ENCODE measurements at places on chromosomes 4 and X. TPM values are rescaled to one million over a fixed set of nuclear protein-coding genes. Genes with fewer than 3 reads are reported as not detected.

- no peaks in the 10 kb centered on the region for H3K4me1 ChIP-seq
- no peaks in the 10 kb centered on the region for H3K27me3 ChIP-seq
These were observed 185.3 kb upstream of the TAPT1 start for GRCh38 chr4:16411501-16412085.

GRCh38 chr4:68348577-68348976, 1.3 kb downstream of the YTHDC1 start:
- DNase-seq, result no peak
- peak overlapping the region; percentile 87 for H3K4me3 ChIP-seq
- peaks cover 25% of the 10 kb centered on the region for H3K4me1 ChIP-seq
- peaks cover 12% of the 10 kb centered on the region for H3K36me3 ChIP-seq
- no peaks in the 10 kb centered on the region for H3K27me3 ChIP-seq

GRCh38 chrX:130176354-130176776, 4.6 kb downstream of the RAB33A start:
- no peak for DNase-seq
- H3K4me1 ChIP-seq, result peaks cover 48% of the 10 kb centered on the region
- no peak overlapping the region for H3K4me3 ChIP-seq
- peak overlapping the region; percentile 29 for H3K27ac ChIP-seq
- no peaks in the 10 kb centered on the region for H3K27me3 ChIP-seq

DNA sequence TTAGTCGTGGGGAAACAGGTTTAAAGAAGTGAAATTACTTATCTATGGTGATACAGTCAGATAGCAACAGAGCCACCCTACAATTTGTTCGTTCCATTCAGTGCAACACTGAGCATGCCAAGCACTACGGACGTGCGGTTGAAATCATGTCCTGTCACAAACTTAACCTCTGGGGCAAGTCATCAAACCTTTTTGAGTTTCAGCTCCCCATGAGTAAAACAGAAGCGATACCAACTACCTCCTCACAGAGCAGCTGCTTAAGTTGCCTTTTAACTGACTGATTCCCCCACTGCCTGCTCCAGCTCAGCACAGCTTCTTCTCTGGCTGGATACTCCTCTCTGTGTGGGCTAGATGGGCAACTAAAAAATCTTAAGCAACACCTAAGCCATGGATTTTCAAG, 36.0 kb downstream of the LHFPL1 start:
- DNase-seq, result no peak
- H3K27ac ChIP-seq, result no peak overlapping the region
- H3K27me3 ChIP-seq, result no peaks in the 10 kb centered on the region
- no peaks in the 10 kb centered on the region for H3K4me1 ChIP-seq
- no peaks in the 10 kb centered on the region for H3K36me3 ChIP-seq

DNA sequence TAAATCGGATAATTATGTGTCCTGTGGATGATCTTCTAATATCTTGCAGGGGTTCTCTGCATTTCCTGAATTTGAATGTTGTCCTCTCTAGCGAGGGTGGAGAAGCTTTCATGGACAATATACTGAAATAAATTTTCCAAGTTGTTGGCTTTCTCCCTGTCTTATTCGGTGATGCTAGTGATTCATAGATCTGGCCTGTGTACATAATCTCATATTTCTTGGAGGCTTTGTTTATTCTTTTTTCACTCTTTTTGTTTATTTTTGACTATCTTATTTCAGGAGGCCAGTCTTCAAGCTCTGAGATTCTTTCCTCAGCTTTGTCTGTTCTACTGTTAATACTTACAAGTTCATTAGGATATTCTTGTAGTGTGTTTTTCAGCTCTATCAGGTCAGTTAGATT, 20.7 kb upstream of the CLGN start:
- H3K27ac ChIP-seq, result no peak overlapping the region
- no peaks in the 10 kb centered on the region for H3K36me3 ChIP-seq
- no peak for DNase-seq
- no peaks in the 10 kb centered on the region for H3K4me1 ChIP-seq
- no peak overlapping the region for H3K4me3 ChIP-seq

- H3K4me1 ChIP-seq, result no peaks in the 10 kb centered on the region
- no peak for DNase-seq
- H3K4me3 ChIP-seq, result no peak overlapping the region
- no peaks in the 10 kb centered on the region for H3K27me3 ChIP-seq
These were observed 12.4 kb downstream of the FSTL5 start for GRCh38 chr4:162151386-162151785.

GRCh38 chr4:123623611-123624010, 227.0 kb downstream of the SPRY1 start:
- no peaks in the 10 kb centered on the region for H3K27me3 ChIP-seq
- H3K36me3 ChIP-seq, result no peaks in the 10 kb centered on the region
- no peak overlapping the region for H3K27ac ChIP-seq

DNA sequence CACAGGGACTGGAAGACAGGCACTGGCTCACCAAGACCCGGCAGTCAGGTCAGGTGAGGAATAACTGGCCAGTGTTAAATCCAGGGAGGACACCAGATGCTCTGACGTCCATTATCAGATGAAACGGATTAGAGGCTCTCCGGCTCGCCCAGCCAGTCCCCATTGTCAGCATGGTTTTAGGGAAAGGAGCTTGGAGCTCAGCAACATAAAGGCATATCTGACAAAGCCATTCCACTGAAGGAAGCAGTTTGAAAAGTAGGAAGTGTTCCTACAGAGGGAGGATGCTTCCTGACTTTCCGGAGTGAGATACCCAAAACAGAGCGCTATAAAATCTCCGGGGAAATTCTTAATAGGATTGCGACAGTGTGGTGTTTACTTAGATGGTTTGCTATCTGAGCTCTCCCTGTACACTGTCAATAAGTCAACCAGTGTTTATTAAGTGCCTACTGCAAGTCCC, 14.8 kb downstream of the NDNF start:
- DNase-seq, result no peak
- H3K4me1 ChIP-seq, result no peaks in the 10 kb centered on the region
- no peak overlapping the region for H3K4me3 ChIP-seq
- H3K27me3 ChIP-seq, result peaks cover 3% of the 10 kb centered on the region
- no peaks in the 10 kb centered on the region for H3K36me3 ChIP-seq
- no peak overlapping the region for H3K27ac ChIP-seq

DNA sequence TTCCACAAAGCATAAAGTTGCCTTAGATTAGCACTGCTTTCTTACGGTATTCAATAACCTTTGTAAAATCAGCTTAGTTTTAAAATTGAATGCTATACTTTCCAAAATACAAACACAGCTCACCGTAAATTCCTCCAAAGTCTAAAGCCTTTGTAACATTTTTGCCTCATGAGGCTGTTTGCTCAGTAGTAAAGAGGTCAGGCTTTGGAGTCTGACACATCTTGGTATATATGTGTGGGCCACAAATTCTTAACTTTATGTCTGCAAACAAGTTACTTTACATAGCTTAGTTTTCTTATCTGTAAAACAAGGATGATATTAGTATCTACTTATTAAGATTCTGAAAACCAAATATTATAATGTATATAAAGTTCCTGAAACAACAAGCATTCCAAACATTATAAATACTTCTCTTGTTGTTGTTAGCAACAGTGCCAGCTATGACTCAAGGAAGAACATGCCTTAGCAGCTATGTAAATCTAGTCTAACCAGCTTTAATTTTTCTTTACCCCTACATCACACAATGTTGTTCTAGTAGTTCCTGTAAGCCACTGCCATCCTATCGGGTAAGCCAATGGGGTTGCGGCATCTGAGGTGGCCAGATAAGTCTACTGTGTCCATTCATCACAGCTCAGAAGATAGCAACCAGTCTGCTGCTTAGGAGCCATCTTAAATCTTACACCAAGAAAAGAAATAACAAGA, 709.0 kb downstream of the KLHL13 start:
- no peaks in the 10 kb centered on the region for H3K36me3 ChIP-seq
- H3K4me3 ChIP-seq, result no peak overlapping the region
- H3K27me3 ChIP-seq, result no peaks in the 10 kb centered on the region
- H3K27ac ChIP-seq, result no peak overlapping the region

GRCh38 chr4:93828995-93829819, 654 bp downstream of the ATOH1 start:
- no peak for DNase-seq
- no peak overlapping the region for H3K4me3 ChIP-seq
- peaks cover 7% of the 10 kb centered on the region for H3K4me1 ChIP-seq
- no peak overlapping the region for H3K27ac ChIP-seq

DNA sequence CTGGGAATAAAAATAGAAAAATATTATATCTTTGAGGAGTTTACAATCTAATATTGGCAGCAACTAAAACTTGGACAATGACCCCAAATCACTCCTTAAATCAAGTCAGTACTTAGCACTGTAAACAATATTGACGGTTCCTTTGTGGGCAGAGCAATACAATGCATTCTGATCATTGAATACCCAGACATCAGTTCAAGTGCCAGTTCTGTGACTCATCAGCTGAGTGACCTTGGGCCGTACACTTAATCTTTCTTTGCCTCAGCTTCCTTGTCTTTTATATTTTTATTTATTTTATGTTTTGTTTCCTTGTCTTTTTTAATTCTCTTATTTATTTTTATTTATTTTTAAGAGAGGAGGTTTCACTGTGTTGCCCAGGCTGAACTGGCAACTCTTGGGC, 112.2 kb upstream of the ANXA3 start:
- no peak for DNase-seq
- H3K27ac ChIP-seq, result no peak overlapping the region
- no peaks in the 10 kb centered on the region for H3K27me3 ChIP-seq
- no peaks in the 10 kb centered on the region for H3K36me3 ChIP-seq

- no peaks in the 10 kb centered on the region for H3K36me3 ChIP-seq
- H3K4me1 ChIP-seq, result no peaks in the 10 kb centered on the region
These were observed 95.4 kb upstream of the FRG1 start for GRCh38 chr4:189845145-189845846.

- H3K27me3 ChIP-seq, result no peaks in the 10 kb centered on the region
- peak overlapping the region; percentile 52 for H3K27ac ChIP-seq
- peaks cover 22% of the 10 kb centered on the region for H3K4me1 ChIP-seq
- no peaks in the 10 kb centered on the region for H3K36me3 ChIP-seq
- DNase-seq, result no peak
These were observed 409 bp downstream of the UGDH start for GRCh38 chr4:39526765-39527295.

DNA sequence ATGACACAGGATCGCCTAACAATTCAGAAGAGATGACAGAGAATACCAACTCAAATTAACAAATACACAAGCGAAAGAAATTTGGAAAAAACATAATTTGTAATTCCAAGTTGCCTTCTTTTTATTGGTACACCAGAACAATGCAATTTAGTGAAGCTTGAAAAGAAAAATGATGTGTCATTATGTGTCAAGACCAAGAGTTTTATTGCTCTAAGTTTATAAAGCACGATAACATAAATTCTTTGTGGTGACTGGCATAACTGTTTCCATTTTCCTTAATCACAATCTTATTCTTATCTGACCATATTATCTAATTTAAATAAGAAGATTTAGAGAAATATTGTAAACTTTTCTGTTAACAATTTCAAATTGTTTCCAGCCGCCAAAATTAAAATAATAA, 273.2 kb upstream of the TECRL start:
- no peaks in the 10 kb centered on the region for H3K36me3 ChIP-seq
- no peak overlapping the region for H3K4me3 ChIP-seq
- no peaks in the 10 kb centered on the region for H3K4me1 ChIP-seq
- H3K27me3 ChIP-seq, result no peaks in the 10 kb centered on the region
- no peak for DNase-seq

DNA sequence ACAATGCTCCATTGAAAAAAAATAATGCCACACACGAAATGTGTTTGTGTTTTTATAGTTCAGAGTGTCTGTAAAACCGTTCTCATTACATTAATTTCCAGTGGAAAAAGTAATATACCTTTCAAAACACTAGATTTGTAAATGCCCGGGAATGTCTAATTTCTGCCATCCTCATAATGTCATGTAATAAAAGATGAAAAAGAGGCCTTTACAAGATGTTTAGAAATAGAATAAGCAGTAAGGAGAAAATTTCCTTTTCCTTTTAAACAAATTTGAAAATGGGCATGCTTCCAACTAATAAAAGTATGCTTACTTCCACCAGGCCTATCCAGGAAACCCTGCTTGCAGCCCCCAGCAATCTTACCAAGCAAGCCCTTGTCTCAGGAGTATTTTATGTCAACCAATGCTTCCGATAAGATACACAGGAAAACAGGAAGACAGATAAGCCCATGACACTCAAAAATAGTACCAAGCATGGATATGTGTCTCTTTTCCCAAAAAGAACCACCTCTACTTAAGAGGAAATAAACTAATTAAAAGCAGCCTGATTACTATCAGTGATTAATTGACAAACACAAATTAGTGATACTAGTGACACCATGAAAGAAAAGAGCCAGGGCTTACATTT, 894.7 kb upstream of the INTU start:
- no peak overlapping the region for H3K4me3 ChIP-seq
- no peak for DNase-seq
- H3K27me3 ChIP-seq, result no peaks in the 10 kb centered on the region

- H3K4me1 ChIP-seq, result no peaks in the 10 kb centered on the region
- no peak for DNase-seq
- no peak overlapping the region for H3K4me3 ChIP-seq
- H3K36me3 ChIP-seq, result no peaks in the 10 kb centered on the region
- no peak overlapping the region for H3K27ac ChIP-seq
These were observed 215.5 kb downstream of the TLL1 start for GRCh38 chr4:166088576-166088975.

Gene ING2
- total RNA-seq, result 12.8 TPM

Gene RAB33A
- total RNA-seq, result 14.4 TPM

Gene FAM114A1
- total RNA-seq, result not detected

Gene PAGE2B
- total RNA-seq, result 0.99 TPM

Gene MAP9
- total RNA-seq, result 16.5 TPM

Data from CD4-positive, alpha-beta T cell (primary cell).